Astrocyte of the hippocampus (primary cell): ENCODE measurements at places on chromosomes 13 and 19.
A peak's percentile ranks its signal among the peaks of the same experiment; 100 is the strongest.

DNA sequence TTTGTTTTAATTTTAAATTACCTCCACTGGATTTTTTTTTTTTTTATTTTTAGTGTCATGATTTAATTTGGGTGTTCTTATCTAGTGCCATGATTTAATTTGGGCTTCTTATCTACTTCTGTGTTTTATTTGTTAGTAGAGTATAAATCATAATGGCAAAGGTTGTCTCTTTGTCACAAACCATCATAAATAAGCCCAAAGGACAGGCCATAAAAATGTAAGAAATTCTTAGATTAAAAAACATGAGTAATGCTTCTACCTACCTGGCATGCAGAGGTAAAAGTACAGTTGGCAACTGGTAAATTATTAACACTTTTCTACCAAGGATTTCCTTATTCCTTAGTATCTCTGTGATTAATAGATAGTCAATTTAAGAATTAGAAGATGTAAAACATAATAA, 55.2 kb downstream of the ERCC5 start:
- no peak for DNase-seq

GRCh38 chr13:114032126-114032799, 58.4 kb upstream of the C13orf46 start:
- peak; percentile 80 for DNase-seq

DNA sequence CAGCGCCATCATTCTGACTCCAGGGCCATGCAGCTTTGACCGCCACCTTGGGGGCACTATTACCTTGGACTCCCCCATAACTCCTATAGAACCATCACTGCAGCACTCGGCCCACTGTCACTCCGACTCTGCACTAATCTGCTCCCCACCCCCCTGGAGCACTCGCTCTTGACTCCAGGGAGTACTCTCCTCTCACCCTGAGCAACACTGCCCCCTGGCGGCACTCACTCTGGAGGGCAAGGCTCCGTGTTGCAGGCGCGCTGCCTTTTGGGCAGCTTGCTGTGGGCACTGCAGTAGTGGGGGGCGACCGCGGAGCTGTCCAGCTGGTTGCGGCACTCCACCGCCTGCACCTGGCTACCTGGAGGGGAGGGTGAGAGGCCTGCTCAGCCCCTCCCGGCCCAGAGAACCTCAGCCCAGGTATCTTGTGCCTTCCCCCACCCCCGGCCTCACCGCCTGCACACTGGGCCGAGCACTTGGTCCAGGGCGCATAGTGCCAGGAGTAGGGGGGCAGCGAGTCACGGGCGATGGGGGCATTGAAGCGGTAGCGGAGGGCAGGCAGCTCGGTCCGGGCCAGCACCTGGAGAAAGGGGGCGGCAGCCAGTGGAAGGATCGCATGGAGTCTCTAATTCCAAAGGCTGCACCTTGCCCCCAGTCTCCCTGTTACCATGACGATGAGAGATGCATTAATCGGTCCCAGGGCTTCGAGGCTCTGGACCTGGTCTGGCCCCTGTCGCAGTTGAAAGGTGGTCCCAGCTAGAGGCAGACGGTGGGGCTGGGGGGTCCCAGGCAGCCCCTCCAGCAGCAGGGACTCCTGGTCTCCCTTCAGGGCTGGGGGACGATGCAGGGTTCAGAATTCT, 8.9 kb upstream of the MYO1F start:
- peak; percentile 66 for DNase-seq

GRCh38 chr19:439167-439900, 21.5 kb downstream of the SHC2 start:
- no peak for DNase-seq

- DNase-seq, result no peak
Measured at GRCh38 chr19:13864667-13865570, 12.0 kb upstream of the NANOS3 start.

GRCh38 chr13:20159646-20160305, 1.1 kb downstream of the GJA3 start:
- peak; percentile 28 for DNase-seq

DNA sequence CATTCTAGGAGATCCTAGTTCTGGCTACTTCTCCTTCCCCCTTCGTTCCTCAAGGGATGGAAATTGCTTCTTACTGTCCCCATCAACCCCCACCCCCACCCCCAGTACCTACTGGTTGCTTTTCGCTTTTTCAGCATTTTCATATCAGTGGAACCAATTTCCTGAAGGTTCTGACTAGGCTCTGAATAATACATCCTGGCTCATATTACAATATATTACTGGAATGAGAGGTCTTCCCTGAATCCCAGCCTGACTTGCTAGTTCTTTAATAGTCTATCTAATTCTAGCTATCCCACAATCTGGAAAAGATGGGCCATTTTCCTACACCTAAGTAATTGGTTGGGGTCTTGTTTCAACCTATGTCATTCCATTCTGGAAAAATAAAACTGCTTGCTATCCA, 207.4 kb downstream of the COG6 start:
- no peak for DNase-seq

DNA sequence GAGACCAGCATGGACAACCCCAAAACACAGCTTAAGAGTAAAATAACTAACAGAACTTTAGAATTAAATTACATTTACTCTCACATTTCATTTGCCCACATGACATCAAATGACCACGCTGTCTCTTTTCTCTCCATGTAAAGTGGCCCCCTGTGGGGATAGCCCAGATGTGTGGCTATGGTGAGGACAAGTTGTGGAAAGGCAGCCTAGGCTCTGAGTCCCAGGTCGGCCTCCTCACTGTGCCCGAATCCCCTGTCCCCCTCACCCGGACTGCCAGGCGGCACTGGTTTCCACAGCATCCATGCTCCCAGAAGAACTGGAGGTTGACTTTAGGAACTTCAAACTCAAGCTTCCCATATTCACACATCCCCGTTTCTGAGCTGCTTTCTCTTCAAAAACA, 111.8 kb upstream of the UQCRFS1 start:
- DNase-seq, result no peak

- DNase-seq, result no peak
Measured at GRCh38 chr19:47633996-47634395, 25.1 kb downstream of the BICRA start.

DNA sequence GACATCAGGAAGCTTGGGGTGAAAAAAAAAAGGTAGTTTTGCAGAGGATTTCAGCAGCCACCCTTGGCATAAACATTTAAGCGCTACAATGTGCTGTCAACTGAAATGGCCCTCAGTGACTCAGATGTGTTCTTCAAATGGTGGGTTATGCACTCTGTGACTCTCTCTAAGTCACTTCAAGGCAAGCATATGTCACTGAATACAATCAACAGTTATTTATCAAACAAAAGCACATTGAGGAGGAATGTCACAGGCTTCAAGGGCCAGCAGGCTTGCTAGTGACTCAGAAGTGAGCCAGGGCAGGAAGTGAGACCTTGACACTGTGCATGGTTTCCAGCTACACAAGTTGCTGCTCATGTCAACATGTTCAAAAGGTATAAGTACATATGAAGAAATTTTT, 523.7 kb upstream of the HTR2A start:
- DNase-seq, result peak; percentile 19

DNA sequence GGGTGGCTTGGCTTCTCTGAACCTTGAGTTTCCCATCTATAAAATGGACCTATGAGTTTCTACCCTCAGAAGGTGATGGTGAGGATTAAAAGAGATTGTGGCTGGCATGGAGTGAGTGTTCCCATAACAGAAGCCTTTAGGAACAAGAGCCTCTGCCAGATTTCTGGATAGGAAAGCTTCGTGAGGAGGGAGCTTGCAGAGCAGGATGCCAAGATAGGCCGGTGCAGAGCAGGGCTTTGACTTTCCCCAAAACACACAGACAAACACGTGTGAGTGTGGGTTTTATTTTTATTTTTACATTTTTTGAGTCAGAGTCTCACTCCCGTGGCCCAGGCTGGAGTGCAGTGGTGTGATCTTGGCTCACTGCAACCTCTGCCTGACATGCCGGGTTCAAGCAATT, 3.7 kb upstream of the CNN1 start:
- no peak for DNase-seq

- DNase-seq, result peak; percentile 1
Measured at GRCh38 chr13:70043685-70044084, 63.9 kb upstream of the ATXN8OS start.

- DNase-seq, result no peak
Measured at GRCh38 chr13:41025518-41025917, 6.4 kb upstream of the ELF1 start.

GRCh38 chr19:27972291-27973040, 1240.5 kb downstream of the UQCRFS1 start:
- DNase-seq, result peak; percentile 89

GRCh38 chr19:2988568-2988967, 11.2 kb downstream of the TLE6 start:
- no peak for DNase-seq

GRCh38 chr19:1384478-1385110, 887 bp downstream of the NDUFS7 start:
- no peak for DNase-seq

DNA sequence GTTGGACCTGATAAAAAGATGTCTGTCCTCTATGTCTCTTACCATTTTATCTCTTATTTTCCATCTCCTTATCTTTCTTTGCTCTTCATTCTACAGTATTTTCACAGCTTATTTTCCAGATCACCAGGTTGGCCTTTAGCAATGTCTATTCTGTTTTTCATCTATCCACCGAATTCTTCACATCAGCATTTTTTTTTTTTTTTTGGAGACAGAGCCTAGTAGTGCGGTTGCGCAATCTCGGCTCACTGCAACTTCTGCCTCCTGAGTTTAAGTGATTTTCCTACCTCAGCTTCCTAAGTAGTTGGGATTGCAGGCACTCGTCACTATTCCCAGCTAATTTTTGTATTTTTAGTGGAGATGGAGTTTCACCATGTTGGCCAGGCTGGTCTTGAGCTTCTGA, 49.0 kb downstream of the DNAJC15 start:
- no peak for DNase-seq

GRCh38 chr19:6712692-6713670, 7.5 kb downstream of the C3 start:
- no peak for DNase-seq

DNA sequence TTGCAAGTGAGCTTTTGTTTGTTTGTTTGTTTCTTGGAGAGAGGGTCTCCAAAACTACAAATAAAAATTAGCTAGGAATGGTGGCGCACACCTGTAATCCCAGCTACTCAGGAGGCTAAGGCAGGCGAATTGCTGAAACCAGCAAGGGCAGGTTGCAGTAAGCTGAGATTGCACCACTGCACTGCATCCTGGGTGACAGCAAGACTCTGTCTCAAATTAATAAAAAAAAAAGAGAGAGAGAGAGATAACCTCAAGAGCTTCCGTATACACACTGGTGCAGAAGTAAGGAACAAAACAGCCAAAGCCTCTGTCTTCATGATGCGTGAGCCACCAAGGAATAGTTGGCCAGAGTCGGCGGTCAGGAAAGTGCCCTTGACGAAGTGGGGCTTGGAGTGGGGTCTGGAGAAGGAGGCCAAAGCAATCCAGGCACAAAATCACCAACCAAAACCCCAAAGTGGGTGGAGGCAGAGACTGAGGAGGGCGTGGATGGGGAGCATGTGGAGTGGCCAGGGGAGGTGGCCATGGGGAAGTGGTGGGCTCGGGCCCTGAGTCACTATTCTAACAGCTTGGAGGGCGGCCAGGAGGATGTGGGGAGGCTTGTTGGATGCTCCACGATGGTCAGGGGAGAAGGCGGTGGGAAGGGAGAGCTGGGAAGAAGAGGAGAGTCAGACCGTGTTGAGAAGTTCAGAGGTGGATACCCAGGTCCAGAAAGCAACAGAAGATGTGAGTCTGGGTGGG, 21.2 kb upstream of the TOMM40 start:
- DNase-seq, result peak; percentile 92
